ENCODE measurements at places on chromosomes 13 and 19. TPM values are rescaled to one million over a fixed set of nuclear protein-coding genes. Genes with fewer than 3 reads are reported as not detected.

The CCDC122 gene
- 6.0 TPM for total RNA-seq

The B3GNT3 gene
- not detected for total RNA-seq

The USHBP1 gene
- total RNA-seq: 0.05 TPM

The PODNL1 gene
- 4.8 TPM for total RNA-seq
